ENCODE measurements at places on chromosomes 3 and 15.

DNA sequence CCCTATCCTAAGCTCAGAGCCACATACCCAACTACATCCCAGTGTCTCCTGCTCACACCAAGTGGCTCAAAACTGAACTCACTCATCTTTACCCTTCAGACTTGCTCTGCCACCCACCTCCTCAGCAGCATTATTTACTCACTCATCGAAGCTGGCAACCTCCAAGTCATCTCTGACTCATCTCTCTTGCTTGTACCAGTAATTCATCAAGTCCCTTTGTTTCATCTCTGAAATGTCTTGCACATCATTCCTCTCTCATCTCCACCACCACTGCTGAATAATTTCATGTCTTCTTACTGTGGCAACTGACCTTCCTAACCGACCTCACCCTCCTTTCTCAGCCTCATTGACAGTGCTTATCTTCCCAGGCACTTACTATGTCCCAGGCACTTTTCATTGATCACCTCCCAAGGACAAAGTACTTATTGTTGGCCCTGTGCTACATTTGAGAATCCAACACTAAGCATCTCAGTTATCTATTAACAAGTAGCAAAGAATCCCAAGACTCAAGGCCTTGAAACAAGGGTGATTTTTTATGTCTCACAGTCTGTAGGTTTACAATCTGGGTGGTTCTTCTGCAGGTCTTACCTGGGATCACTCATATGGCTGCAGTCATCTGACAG lies 82.0 kb downstream of the MRPL46 start:
- no peak for DNase-seq

DNA sequence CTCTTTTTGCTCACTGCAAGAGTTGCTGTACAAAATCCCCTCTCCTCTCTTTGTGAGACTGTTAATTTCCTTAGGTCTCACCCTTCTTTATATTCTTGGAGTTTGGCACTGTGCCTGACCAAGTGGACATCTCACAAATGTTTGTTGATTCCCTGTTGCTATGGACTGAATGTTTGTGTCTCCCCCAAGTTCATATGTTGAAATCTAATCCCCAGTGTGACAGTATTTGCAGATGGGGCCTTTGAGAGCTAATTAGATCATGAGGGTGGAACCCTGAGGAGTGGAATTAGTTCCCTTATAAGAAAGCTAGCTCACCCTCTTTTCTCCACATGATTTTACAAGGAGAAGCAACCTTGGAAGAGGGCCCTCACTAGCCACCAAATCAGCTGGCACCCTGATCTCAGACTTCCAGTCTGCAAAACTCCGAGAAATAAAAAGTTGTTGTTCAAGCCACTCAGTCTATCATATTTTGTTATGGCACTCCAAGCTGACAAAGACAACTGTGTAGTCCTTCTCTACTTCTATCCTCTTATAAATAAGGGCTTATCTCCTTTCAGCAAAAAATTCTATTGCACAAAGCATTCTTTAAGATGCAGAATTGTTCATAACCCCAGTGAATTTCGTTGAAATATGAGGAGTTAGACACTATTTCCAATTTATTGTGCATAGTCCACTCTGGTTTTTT lies 65.5 kb upstream of the NPHP3 start:
- no peak for DNase-seq

DNA sequence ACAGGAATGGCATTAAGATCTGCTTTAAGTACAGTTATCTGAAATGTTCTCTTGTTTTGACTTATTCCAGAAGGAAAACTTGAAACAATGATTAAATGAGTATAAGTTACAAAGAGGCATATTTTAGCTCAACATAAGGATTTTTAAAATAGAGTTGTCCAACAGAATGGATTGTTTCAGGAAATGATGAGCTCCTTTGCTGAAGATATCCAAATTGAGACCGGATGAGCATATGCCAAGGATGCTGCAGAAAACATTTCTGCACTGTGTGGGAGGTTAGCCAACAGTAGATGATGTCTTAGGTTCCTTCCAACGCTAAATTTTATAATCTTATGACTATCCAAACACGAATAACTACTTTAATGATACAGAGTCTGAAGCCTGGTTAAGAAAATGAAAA lies 226.5 kb upstream of the NANOGP8 start:
- DNase-seq: no peak

DNA sequence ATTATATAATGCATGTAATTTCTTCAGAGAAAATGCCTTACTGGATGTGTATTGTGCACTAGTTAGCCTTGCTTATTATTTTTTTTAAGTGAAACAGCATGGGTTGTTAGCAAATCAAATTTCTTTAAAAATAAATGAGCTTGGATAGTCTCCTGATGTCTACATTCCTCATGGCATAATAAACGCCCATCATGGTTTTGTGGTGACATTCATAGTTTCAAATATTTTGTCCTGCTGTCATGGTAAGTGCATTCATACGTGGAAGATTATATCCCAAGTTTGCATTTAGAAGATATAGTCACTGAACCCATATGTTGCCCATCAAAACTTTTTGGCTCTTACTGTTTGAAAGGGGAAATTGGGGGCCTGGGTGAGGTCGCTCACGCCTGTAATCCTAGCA lies 130.7 kb downstream of the ALCAM start:
- DNase-seq: no peak

DNA sequence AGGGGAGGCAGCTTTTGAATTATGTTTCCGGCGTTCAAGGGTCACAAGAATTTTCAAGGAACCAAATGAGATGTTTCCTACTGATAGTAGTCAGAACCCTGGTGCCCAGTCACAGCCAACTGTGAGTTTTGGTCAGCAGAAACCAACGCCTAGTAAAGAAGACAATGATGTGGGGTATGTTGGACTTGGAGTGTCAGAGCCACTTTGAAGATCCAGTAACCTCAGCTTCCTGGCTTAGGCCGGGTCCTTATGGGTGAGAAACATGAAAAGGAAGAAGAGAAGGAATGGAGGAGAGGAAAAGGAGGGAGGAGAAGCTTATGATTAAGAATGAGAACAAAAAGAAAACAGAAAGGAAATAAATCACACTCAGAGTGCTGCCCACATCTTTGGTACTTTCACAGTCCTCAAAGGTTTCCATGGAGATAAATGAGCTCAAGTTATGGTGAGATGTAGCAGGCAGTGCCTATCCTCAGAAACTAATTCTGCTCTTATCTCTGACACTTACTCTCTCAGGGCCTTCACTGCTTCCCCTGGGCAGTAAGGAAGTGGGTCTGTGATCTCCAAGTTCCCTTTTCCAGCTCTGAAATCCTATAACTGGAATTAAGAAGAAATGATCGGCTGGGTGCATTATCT lies 2.0 kb upstream of the MCF2L2 start:
- no peak for DNase-seq

DNA sequence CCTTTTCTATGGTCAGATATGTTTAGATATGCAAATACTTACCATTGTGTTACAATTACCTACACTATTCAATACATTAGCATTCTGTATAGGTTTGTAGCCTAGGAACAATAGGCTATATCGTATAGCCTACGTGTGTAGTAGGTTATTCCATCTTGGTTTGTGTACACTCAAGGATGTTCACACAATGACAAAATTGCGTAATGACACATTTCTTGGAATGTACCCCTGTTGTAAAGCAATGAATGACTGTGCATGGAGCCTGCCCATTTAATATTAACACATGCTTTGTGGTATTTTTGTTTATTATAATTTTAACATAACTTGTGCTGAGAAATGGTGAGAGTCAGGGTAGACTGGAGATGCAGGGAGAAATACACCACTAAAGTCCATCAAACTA lies 154.9 kb downstream of the LEKR1 start:
- no peak for DNase-seq

GRCh38 chr3:37295925-37296324 lies 121.5 kb upstream of the LRRFIP2 start:
- DNase-seq: no peak

DNA sequence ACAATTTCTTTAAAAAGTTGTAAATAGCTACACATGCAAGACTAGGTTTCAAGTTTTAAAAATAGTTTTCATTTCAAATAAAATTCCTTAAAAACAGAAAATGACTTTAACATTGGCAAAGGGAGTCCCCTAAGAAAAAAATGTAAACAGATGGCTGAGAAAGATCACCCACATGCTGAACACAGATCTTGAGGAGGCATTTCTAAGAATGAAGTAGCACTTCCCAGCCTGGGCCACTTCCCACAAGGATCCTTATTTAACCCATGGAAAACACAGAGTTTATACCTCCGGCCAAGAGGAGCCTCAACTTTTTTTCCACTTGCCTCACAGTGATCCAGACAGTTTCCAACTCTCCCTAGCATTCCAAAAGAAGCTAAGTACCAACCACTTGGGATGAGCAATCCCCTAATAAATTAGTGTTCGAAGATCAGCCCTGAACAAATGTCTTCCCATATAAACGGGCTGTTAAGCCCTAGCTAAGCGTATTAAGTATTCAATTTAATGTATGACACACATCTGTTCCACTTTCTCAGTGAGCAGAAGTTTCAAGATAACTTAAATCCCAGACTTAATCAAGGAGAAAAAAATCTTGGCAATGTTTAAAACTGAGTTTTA lies 61.4 kb downstream of the GADL1 start:
- DNase-seq: no peak

DNA sequence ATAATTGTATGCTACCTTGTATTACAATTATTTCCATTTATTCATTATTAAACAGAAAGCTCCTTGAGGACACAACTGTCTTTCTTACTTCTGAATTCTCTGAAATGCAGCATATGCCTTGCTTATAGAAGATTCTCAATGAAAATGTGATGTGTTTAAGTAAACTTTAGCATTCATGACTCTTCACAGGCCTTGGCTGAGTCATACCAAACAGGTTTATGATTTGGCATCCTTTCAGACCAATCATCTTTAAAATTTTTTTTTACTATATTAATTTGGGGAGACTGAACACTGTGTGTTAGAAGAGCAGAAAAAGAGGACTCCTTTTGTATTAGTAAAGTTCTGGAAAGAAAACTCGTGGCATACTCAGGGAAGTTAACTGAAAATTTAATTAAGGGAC lies 6.4 kb upstream of the GALK2 start:
- no peak for DNase-seq

GRCh38 chr3:25423780-25424588 lies 4.1 kb upstream of the RARB start:
- no peak for DNase-seq

GRCh38 chr3:20773320-20773984 lies 587.4 kb upstream of the SGO1 start:
- no peak for DNase-seq

DNA sequence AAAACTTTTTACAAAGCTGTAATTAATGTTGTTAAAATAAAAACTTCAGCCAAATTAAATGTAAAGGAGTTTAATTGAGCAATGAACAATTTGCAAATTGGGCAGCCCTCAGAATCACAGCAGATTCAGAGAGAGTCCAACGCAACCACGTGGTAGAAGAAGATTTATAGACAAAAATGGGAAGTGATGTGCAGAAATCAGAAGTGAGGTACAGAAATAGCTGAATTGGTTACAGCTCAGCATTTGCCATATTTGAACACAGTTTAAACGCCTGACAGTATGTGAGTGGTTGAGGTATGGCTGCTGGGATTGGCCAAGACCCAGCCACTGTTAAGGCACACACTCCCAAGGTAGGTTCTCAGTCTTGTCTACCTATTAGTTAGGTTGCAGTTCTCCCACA lies 14.4 kb upstream of the PLA2G4D start:
- DNase-seq: no peak

DNA sequence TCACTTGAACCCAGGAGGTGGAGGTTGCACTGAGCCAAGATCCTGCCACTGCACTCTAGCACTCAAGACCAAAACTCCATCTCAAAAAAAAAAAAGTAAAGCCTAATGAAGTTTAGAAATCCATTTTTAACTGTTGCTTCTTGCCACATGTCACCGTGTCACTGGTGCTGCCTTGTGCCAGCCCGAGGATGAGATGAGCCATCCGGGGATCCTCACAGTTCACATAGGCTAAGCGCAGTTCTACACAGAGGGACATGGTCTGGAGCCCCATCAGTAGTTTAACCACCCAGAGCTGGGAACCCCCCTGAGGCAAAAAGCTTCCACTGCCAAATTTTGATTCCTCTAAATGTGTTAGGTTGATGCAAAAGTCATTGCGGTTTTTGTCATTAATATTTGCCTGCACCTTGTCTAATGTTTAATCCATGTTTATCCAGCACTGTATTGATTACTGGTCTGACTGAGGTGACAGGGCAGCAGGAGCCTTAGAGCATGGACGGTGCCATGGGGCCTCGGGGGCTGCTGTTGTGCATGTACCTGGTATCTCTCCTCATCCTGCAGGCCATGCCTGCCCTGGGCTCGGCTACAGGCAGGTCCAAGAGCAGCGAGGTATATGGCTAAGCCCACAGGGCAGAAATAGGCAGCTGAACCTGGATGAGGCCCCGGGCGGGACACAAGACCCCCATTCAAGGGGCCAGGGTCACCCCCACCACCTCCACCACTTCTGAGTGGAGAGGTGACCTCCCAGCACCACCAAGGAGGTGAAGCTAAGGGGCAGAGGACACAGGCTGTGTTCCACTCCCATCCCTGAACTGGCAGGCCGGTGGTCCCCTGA lies at the start of gene ITIH1:
TSS of gene ITIH1 (plus strand) at position 473 of the 832 bp plus-strand sequence. CDS start at position 490, 17 bp downstream.
- DNase-seq: no peak

GRCh38 chr3:195185583-195185982 lies 85.4 kb downstream of the XXYLT1 start:
- DNase-seq: no peak

DNA sequence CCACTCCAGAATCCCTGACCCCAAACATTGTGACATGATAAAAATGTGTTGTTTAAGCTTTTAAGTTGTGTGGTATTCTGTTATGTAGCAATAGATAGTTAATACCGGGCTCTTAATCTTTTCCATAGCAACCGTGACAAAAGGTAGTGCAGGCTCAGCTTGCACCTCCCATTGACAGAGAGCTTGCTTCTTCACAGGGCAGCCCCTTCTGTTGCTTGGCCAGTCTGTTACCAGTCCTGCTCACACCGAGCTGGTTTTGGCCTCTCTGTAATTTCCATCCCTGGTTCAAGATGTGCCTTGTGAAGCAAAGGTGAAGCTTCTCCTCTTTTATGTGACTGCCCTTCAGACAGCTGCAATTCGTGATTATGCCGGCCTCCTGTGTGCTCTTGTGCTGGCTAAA lies 86.9 kb downstream of the CRYGS start:
- no peak for DNase-seq

DNA sequence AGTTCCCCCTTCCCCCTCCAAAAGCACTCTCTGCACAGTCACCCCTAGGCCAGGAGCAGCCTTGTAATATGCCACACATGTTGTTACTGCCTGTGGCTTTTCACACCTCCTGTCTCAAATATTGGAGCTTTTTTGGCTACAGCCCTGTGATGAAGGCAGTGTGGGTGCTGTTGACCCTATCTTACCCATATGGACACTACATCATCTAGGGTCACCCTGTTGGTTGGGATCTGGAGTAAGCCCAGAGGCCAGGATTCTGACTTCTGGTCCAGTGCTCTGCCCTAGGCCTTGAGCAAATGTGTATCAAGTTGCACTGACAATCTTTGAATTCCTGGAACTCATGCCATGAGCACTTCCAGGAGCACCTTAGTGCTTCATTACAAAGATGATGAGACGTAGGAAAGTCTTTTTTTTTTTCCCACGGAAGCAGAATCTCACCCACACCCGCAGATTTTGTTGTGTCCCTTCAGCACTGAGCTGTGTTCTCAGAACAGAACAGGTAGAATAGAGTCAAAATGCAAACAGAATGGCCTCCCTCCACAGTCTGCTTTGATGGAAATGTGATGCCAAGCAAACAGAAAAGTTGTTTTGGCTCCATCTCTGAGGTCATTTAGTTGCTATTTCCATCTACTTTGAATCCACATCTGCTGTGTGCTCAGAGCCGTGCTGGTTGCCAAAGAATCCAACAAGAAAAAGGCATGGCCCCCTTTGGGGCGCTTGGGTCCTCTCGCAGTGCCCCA lies 49.6 kb downstream of the SMAD3 start:
- no peak for DNase-seq

- DNase-seq: no peak
Observed at GRCh38 chr3:138222942-138223287, 35.8 kb downstream of the ARMC8 start.

- no peak for DNase-seq
Observed at GRCh38 chr3:129184396-129184657, 631 bp upstream of the CNBP start.

Data from left hindlimb (tissue), 1 donor.